NCI-H187 (cell line): ENCODE measurements at places on chromosomes 4 and X.

DNA sequence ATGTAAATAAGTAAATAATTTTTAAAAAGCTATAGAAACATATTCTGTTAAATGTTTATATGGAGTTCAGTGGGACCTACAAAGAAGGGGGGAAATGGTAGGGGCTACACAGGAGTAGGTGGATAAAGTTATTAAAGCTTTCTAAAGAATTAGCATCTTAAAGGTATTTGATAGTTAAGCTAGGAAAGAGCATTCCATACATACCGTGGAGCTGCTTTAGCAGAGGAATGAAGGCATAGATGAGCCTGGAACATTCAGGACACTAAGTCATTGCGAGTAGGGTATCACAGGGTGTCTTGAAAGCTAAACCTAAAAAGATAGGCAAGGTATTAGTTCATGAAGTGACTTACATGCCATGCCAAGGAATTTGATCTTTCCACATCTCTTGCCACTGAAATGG, 60.4 kb downstream of the SLC10A6 start:
- DNase-seq, result no peak

DNA sequence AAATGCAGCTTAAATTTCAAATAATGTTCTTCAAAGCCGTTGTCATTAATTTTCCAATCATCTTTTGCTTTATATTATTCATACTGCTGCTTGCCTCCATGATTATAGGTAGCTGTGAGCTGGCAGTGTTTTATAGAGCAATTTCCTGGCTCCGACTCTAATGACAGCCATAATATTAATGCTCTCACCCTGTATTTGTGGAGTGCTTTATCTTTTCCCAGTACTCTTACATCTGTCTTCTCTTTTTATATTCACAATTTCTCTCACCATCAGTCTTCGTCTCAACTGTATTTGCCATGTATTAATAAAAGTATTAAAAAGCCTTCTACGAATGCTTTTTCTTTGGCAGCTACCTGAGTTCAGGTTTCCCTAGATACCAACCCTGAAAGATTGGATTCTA, 21.0 kb downstream of the ATXN3L start:
- DNase-seq, result no peak

DNA sequence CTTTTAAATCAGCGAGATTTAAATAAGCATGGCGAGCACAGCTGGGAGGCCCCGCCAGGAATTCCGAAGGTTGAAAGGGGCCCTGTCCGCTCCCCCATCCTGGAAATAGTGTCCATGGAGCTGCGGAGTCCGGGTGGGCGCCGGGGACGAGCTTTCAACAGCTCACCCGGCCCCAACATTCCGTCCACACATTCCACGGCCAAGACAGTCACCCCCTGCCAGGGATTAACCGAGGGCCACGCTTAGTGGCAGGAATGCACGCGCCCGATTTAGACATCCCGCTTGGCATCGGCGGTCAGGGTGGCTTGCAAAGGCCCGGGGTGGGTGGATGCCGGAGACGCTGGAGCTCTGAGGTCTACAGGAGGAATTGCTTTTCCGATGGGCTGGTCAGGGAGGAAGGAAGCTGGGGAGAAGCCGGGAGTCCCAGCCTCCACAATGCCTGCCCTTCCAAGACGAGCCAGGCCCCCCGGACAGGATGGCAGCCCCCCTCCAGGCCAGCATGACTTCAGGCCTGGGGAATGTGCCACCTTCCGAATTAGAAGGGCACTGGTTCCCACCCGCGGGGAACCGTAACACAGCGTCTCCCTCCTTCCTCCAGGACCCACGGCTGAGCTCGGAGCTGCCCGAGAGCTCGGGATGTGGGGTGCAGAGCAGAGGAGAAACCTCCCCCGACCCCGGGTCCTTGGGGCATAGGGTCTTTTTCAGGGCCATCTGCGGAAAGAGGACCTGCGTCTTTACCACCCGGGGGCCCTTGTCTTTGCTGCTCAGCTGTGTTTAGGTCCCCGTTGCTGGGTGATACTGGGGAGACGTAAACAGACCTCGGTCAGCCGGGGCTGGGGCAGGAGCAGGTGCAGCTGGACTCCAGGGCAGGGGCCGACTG, 26.9 kb upstream of the PPP2R3B start:
- DNase-seq, result no peak

- no peak for DNase-seq
Observed at GRCh38 chrX:42934020-42934726, 156.2 kb upstream of the PPP1R2C start.

GRCh38 chr4:11179796-11180195, 248.9 kb downstream of the HS3ST1 start:
- no peak for DNase-seq

DNA sequence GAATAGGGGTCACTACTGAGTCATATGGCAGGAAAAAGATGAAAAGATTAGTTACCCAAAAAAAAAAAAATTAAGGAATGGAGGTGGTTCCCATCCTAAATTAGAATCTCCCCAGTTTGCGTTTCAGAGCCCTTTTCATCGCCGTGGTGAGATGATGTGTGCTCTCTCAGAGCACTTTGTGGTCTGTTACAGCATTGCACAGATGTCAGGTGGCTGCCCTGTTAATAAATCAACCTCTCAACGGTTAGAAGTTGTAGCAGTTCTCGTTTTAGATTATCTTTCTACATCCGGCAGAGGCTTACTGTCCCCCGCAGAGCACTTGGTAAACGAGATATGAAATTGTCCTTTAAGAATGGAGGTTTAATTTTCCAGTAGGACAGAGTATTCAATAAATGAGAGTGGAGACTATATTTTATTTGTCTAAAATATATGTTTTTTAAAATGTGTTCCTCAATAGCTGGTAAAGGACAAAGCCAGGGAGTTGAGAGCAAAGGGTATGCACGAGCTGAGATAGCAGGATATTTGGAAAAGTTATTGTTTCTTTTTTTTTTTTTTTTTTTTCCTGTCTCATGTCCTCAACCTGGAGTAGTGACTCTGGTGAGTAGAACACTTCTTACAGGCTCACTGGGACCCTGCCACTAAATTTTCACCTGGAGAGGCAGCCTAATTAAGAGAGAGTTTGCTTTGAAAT, 26.9 kb downstream of the AFF1 start:
- DNase-seq, result peak; percentile 74

- no peak for DNase-seq
Observed at GRCh38 chr4:2818351-2818939, 25.2 kb upstream of the ADD1 start.
